ENCODE measurements at places on chromosomes 12 and 14. TPM values are rescaled to one million over a fixed set of nuclear protein-coding genes. Genes with fewer than 3 reads are reported as not detected.
A peak's percentile ranks its signal among the peaks of the same experiment; 100 is the strongest.

GRCh38 chr12:127223011-127223410 is 1044.0 kb upstream of the TMEM132C start:
- DNase-seq: no peak

The SYCP3 gene
- total RNA-seq: 0.25 TPM

The ACIN1 gene
- total RNA-seq: 43.1 TPM

GRCh38 chr12:104243551-104243950 is 28.0 kb downstream of the TXNRD1 start:
- DNase-seq: no peak

The LRRC74A gene
- not detected for total RNA-seq

- DNase-seq: no peak
These were observed 66.5 kb downstream of the BHLHE41 start for GRCh38 chr12:26058308-26058707.

- no peak for DNase-seq
These were observed 8.9 kb upstream of the FOXN3 start for GRCh38 chr14:89425931-89426330.

GRCh38 chr14:46519121-46519520 is 132.5 kb downstream of the RPL10L start:
- no peak for DNase-seq

DNA sequence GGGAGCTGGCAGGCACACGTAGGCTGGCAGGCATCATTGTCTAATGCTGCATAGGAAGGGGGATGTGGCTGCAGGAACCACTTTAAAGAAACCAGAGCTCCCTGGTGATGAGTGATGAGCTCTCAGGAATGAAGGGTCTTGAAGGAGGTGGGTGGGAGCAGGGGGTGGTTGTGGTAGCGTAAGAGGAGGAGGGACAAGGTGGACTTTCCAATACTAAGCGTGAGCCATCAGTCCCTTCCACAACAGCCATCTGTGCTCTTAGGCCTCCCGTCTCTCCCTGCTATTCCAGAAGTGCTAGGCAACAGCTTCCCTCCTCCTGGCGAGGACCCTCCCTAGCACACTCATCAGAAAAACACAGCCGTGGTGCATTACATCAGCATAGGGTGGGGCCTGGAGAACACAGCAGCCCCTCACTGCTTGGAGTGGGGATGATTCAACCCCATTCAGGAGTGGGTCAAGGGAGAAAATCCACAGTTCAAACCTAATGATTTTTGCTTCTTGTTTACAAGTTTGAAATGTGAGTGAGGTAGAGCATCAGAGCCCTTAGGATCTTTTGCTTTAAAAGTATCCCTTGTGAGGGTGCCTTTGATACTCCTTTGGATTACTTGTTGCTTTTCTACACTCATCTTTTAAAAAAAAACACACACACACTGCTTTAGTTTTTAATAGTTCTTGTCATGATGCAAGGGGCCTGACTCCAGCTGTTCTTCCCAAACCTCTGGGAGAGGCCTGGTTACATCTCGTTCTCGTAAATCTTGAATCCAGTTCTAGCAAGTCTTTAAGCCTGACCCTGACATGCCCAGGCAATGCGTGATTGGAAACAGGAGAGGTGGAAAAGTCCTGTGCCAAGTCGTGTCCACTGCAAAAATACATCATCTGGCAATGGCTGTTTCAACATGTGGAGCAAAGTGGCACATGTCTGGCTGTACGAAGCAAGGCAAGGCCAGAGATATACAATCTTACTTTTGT is 356.4 kb upstream of the DDHD1 start:
- no peak for DNase-seq

- no peak for DNase-seq
These were observed 73.8 kb downstream of the ACTN1 start for GRCh38 chr14:68905107-68905895.

The ALDH2 gene
- 36.5 TPM for total RNA-seq

DNA sequence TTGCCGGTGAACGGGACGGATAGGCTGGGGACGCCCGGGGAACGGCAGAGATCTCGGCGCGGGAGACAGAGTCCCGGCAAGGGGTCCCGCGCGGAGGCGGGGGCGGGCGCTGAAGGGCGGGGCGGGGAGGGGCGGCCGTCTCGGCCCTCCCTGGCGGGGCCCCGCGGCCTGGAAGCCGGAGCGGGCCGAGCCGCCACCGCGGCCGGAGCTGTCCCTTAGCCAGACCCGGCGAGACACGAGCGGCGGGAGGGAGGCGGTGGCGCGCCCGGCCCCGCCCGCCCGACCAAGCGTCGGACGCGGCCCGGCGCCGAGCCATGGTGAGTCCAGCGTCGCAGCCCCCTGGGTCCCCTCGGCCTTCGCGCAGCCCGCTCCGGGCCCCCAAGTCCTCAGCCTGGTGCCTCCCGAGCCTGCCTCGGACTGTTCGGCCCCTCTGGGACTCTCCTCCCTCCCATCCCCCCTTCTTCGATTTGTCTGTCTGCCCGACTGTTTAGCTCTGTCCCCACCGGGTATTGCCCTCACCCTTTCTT is at the start of gene ARHGEF40:
ARHGEF40 (plus strand) TSS at position 222 of the 527 bp plus-strand sequence; CDS start at position 315, 93 bp downstream.
- peak; percentile 74 for DNase-seq

GRCh38 chr12:130764475-130765185 is 48.5 kb upstream of the RIMBP2 start:
- no peak for DNase-seq

The CCNK gene
- total RNA-seq: 20.2 TPM

The GPR68 gene
- total RNA-seq: 0.90 TPM

DNA sequence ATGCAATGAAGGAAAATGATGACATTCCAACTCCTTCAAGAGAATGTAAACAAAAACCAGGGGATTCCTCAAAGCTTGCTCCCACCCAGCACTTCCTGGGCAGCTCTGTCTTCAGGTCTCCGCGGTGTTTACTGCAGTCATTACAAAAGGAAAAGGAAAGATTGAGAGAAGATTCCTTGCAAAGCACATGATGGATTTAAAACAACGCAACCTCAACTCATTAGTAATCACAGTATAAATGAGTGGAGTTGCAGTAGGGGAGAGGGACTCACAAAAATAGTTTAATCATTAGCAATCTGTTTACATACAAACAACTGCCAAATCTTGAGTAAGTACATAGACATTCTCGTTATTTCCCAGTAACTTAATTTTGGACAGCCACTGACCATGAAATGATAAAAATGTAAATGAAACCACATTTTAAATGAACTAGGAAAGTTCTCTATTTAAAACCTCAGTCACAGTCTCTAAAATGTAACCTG is 49.7 kb upstream of the OVCH1 start:
- DNase-seq: no peak

DNA sequence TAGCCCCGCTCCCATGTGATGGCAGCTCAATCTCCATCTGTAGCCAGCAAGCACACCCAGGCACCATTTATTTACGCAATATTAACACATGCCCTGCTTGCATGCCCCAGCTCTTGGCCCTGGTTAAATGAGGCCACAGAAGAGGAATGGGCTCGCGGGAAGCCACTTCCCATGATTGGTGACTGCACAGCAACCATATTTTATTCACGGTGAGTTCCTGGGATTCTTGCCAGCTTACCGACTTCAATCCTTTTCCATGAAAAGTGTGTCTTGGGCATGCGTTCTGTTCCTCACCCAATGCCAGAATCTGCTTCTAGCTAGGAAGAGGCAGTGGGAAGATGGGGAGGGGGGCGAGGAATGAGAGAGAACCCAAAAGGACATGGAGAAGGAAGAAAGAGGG is 54.7 kb downstream of the PITPNM2 start:
- DNase-seq: no peak

The RPL10L gene
- total RNA-seq: not detected

GRCh38 chr12:65279369-65280112 is 1.1 kb downstream of the MSRB3 start:
- DNase-seq: no peak

- no peak for DNase-seq
These were observed 23.4 kb downstream of the FBXO34 start for GRCh38 chr14:55294603-55295002.

All from pancreas (tissue), 10 donors.